Neuronal stem cell (in vitro differentiated cells): ENCODE measurements at places on chromosomes 7 and 10.

- DNase-seq: no peak
These were observed 19.8 kb downstream of the ZNF467 start for GRCh38 chr7:149753375-149754233.

- DNase-seq: no peak
These were observed 119.5 kb downstream of the CFAP58 start for GRCh38 chr10:104472957-104473745.

DNA sequence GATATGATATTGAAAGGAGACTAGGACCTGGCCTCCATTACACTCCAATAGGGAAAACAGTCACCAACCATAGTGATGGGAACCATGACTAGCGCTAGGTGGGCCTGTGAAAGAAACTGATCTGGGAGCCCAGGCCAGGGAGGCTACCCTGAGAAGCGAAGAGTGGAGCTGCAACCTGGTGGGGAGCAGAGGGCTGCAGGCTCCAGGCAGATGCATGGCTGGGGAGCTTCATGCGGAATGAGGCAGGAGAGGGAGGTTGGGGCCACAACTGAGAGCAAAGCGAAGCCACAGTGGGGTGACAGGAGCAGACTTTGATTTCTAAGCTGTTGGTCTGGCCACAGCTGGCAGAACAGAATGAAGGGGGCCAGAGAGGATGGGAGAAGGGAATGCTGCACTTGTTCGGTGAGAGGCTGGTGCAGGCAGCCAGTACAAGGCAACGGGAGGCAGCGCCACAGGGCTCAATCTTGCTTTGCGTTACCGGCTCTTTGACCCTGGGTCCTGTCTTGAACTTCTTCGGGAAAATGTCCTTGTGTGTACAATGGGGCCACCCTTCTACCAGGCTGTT lies 88.4 kb downstream of the TACC2 start:
- no peak for DNase-seq

- no peak for DNase-seq
These were observed 233.2 kb downstream of the RPS24 start for GRCh38 chr10:78266741-78267469.

- no peak for DNase-seq
These were observed 5.2 kb upstream of the TTYH3 start for GRCh38 chr7:2626498-2627117.

GRCh38 chr7:102974366-102975236 lies 61.8 kb downstream of the LRRC17 start:
- DNase-seq: no peak

- no peak for DNase-seq
These were observed 70.5 kb downstream of the DENND2A start for GRCh38 chr7:140570120-140570519.

- DNase-seq: peak; percentile 49
These were observed 41.2 kb downstream of the TACR2 start for GRCh38 chr10:69375307-69376151.

- DNase-seq: no peak
These were observed 393.6 kb upstream of the GALNT17 start for GRCh38 chr7:70738151-70738885.

DNA sequence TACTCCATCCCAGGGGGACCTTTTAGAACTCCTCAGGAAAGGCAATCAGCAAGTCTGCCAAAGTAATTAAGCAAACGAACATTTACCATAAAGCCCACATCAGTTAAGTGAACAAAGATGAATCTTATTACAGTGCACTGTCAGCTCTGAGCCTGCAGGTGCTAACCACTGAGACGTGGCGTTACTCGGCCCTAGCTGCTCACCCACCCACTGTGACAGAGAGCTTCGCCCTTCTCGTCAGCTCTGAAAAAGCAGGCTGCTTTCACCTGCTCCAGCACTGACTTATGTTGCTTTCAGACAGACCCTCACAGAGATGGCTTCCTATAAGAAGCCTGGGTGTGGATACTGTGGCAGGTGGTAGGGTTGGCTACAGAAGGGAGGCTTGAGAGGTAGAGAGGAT lies 57.7 kb upstream of the KCNIP2 start:
- DNase-seq: no peak

- DNase-seq: no peak
These were observed 5.4 kb downstream of the AKR1B1 start for GRCh38 chr7:134453518-134453917.

DNA sequence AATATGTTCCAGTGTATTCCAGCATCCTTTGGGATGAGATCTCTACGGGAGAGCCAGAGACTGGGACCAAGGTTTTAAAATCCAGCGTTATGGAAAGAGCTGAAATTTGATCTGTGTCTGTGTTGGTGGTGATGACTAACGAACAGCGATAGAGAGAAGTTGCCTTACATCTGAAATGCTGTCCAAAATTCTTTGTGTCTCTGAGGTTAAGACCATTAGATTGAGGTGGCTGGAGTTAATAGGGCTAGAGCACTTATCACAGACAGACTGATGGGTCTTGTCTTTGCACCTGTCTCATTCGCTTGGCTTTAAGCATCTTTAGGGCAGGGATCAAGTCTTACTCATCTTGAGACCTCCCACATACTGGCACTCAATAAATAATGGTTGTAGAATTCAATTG lies 41.0 kb upstream of the RAPGEF5 start:
- no peak for DNase-seq

- DNase-seq: no peak
These were observed 659.0 kb upstream of the FZD8 start for GRCh38 chr10:36301139-36301538.

GRCh38 chr7:36249091-36249490 lies 96.0 kb downstream of the EEPD1 start:
- no peak for DNase-seq
